ENCODE measurements at places on chromosomes 13 and 19.

- DNase-seq: no peak
These were observed 29.9 kb upstream of the IRS2 start for GRCh38 chr13:109816112-109816807.

GRCh38 chr19:56291867-56292266 lies 19.3 kb downstream of the EDDM13 start:
- DNase-seq: peak; percentile 32

DNA sequence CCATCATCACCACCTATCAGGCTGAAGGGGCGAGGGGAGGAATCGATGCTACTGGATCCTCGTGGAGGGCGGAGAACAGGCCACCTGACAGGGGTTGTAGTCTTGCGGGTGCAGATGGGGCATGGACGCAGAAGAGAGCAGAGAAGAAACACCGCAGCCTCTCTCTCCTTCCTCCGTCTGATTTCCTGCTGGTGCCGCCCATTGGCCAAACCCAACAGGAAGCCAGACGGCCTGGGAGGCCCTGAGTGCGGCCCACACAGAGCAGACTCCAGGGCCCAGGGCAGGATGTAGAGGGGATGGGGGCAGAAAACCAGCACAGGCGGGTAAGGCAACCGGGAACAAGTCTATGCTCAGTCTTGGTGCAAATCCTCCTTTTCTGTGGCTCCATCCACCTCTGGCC lies 15.4 kb downstream of the CEBPA start:
- DNase-seq: no peak

DNA sequence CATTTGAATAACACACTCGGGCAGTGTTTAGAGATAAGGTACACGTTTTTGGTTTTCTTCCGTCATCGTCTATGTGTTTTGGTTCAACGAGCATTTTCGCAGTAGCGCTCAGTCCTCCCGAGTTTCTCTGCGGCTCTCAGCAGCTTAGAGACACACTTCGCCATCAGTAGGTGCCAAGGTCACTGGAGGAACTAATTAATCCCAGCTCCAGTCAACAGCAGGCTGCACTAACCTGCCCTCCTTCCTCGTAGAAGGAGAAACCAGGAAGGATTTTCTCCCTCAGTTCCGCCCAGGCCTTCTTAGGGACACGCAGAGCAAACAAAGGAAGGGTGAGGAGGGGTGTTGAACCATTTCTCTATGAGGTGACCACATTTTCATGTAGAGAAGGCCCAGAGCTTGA lies 12.6 kb downstream of the MBNL2 start:
- no peak for DNase-seq

DNA sequence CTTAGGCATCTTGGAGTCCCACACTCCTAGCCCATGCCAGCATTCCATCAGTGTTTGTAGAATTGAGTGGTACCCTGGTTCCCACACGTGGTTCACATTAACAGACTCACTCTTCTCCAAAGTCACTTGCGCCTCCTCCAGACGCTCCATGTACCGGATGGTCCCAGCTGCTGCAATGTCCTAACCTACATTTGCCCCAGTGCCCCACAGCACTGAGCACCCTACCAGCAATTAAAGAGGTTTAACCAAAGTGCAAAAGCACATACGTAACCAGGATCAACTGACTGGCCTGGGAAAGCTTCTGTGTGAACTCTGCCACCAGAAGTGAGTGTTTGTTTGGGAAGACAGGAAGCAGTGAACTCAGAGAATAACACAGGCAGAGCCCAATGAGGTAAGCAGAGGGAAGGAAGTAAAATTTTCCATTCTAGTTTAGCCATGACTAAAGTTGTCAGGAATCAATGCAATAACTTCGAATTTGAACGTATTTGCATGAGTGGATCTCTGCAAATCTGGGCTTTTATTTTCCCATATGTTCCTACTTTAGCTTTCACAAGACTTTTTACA lies 7.3 kb upstream of the MEDAG start:
- no peak for DNase-seq

Data from stimulated activated CD8-positive, alpha-beta memory T cell treated with anti-CD3 and anti-CD28 coated beads, Interleukin-2, amount 100 ng/mL, for 48 hours (primary cell).